ENCODE measurements at places on chromosomes 5 and 9. TPM values are rescaled to one million over a fixed set of nuclear protein-coding genes. Genes with fewer than 3 reads are reported as not detected.

GRCh38 chr5:64147849-64148441 lies 17.7 kb upstream of the RNF180 start:
- DNase-seq: no peak

GRCh38 chr9:2043881-2044462 lies 28.8 kb downstream of the SMARCA2 start:
- DNase-seq: no peak

The C9 gene
- not detected for total RNA-seq

GRCh38 chr5:150143350-150144245 lies 12.0 kb downstream of the PDGFRB start:
- no peak for DNase-seq

The PMPCA gene
- 124 TPM for total RNA-seq

GRCh38 chr9:91131433-91131839 lies 230.3 kb downstream of the AUH start:
- DNase-seq: peak; percentile 93

DNA sequence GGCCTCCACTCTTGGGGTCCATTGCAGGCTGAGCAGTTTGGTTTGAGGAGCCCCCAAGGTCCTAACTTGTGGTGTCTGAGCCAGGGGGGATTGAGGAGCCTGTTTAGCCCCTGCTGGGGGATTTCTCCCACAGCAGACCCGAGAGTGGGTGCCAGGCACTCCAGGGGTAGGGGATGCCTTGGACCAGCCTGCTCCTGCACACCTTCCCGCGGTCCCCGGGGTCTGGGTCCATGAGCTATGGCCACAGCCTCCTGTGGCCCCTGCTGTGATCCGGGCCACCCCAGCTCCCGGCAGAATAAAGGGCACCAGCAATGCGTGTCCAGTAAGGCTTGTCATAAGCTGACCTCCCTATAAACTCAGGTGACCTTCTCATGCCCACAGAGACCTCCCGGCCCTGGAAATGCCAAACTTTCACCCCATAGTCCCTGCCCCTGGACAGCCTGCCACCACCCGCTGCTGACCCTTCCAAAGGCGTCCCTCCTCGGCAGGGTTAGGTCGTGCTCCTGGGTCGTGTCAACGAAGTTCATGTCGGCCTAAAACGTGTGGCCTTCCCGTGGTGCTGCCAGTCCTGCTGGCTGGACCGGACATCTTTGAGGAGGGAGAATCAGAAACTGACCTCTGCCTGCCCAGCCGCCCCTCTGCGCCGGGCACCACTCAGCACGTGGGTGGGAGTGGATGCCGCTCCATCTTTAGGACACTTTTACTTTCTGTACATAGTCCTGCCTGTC lies 137.6 kb downstream of the MRPL36 start:
- peak; percentile 46 for DNase-seq

- DNase-seq: no peak
Measured at GRCh38 chr5:61162832-61163567, 732 bp upstream of the SMIM15 start.

The PCDHA9 gene
- total RNA-seq: not detected

DNA sequence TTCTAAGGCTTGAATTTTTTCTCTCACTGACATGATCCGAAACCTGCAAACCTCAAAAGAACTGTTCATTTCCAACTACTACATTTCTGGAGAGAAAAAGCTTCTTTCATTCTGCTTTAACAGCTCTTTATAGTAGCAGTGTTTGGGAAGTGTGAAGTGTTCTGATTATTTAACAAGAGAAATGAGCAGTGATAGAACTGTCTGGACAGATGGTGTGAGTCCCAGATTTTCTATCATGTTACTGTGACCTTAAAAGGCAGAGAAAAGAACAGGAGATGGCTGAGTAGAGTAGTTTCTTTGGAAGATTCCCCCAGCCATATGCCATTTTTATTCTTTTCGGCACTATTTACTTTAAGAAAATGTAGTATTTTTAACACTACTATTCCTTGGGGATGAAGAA lies 41.3 kb upstream of the TAL2 start:
- DNase-seq: no peak

The SNCB gene
- total RNA-seq: not detected

GRCh38 chr9:104850786-104851545 lies 77.0 kb downstream of the ABCA1 start:
- no peak for DNase-seq

GRCh38 chr5:9707732-9708462 lies 77.7 kb upstream of the TAS2R1 start:
- no peak for DNase-seq

GRCh38 chr5:113331209-113331551 lies 103.6 kb downstream of the TSSK1B start:
- no peak for DNase-seq

The TMEM174 gene
- not detected for total RNA-seq
